ENCODE measurements at places on chromosomes 4 and X.

DNA sequence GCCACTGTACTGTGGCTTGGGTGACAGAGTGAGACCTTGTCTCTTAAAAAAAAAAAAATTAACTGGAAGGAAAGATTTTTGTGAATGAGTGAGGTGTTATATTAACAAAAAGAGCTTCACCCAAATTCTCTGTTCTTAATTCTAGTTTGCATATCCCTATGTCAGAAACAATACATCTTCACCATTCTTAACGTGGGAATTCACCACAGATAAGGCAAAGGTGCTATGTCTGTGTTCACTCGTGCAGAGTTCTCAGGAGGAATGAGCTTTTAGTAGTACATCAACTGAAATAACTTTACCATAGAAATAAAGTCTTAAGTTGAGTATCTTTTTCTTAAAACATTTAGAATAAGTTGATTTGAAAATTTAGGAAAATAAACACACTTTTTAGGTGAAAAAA, 135.1 kb downstream of the RAPGEF2 start:
- no peak for DNase-seq

- DNase-seq = no peak
Observed at GRCh38 chr4:169909897-169910296, 116.3 kb downstream of the MFAP3L start.

DNA sequence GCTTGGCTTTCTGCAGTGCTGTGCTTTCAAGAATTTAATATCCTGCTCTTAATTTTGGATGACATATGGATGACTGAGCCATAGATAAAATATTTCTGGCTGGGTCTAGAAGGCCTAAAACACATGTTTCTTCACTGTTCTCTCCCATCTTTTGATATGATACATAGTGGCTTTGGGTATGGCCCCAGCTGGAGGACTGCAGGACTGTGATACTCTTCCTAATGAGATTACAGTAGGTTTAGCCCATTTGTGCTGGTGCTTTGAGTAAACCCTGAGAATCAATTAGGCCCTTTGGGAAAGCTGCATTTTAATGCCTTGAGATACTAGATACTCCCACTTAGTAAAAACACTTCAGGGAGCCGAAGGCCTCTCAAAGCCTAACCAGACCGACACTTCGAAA, 38.0 kb downstream of the KIT start:
- no peak for DNase-seq

DNA sequence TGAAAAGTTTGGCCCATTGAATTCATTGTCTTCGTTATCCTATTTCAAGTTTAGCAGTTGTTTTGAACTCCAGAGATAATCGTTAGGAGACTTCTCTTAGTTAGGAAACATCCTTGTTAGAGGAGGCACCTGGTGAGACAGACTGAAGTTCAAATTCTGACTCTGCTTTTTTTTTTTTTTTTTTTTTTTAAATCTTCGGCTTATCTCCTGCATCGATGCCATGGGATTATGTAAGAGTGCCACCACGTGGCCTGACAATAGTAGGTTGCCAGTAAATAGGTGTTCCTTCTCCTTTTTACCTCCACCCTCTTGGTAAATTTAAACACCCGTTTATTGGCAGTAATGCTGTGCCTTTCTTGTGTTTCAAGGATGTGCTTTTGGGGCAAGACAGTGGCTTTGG, 149.3 kb downstream of the SOWAHB start:
- DNase-seq = no peak

- no peak for DNase-seq
Observed at GRCh38 chrX:8803326-8803725, 2.1 kb upstream of the FAM9A start.

GRCh38 chr4:183330841-183331240, 8.6 kb upstream of the CLDN24 start:
- no peak for DNase-seq

GRCh38 chrX:47607091-47607490, 12.6 kb downstream of the SYN1 start:
- no peak for DNase-seq

- peak; percentile 14 for DNase-seq
Observed at GRCh38 chrX:65601530-65602220, 65.8 kb upstream of the MSN start.

DNA sequence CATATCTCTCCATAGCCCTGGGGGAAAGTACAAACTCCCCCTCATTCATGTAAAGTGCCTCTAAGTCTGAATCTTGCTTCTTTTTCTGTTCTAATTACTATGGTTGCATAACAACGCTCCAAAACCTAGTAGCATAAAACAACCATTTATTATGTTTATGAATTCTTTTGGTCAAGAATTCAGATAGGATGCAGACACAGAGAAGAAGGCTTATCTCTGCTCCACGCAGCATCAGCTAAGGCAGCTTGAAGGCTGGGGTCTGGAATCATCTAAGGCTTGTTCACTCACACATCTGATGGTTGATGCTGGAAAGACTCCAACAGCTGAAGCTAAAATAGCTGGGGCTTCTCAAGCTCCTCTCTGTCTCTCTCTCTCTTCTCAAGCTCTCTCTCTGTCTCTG, 564.5 kb downstream of the ZNF674 start:
- DNase-seq = no peak

- DNase-seq = no peak
Observed at GRCh38 chr4:17368408-17368807, 143.5 kb downstream of the QDPR start.

- no peak for DNase-seq
Observed at GRCh38 chrX:27491397-27491796, 28.3 kb upstream of the PPP4R3C start.

DNA sequence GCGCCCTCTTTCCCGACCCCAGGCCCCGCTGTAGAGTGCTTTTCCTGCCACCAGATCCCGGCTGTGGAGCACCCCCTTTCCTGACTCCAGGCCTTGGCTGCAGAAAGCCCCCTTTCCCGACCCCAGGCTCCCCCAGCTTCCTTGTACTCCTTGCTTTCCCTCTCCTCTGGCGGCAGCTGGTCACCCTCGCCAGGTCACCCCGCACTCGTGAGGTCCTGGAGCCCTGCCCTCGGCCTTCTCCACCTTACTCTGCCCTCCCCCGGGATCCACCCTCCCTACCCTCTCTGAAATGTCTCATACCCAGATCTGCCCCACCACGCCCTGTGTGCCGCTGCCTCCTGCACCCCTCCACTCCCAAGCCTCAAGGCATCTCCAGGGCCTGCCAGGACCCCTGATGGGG, 25.0 kb upstream of the C4orf50 start:
- no peak for DNase-seq
